ENCODE measurements at places on chromosomes 5 and 9. TPM values are rescaled to one million over a fixed set of nuclear protein-coding genes. Genes with fewer than 3 reads are reported as not detected.

Gene FBN2
- total RNA-seq: 99.7 TPM

GRCh38 chr5:53403291-53403690 lies 77.1 kb upstream of the FST start:
- H3K27me3 ChIP-seq: no peaks in the 10 kb centered on the region
- H3K36me3 ChIP-seq: no peaks in the 10 kb centered on the region
- DNase-seq: no peak

GRCh38 chr9:91515074-91515687 lies 91.5 kb upstream of the NFIL3 start:
- no peaks in the 10 kb centered on the region for H3K4me1 ChIP-seq
- no peak for DNase-seq
- H3K4me3 ChIP-seq: no peak overlapping the region
- H3K27me3 ChIP-seq: no peaks in the 10 kb centered on the region
- no peaks in the 10 kb centered on the region for H3K36me3 ChIP-seq

Gene TRAF1
- 3.5 TPM for total RNA-seq

DNA sequence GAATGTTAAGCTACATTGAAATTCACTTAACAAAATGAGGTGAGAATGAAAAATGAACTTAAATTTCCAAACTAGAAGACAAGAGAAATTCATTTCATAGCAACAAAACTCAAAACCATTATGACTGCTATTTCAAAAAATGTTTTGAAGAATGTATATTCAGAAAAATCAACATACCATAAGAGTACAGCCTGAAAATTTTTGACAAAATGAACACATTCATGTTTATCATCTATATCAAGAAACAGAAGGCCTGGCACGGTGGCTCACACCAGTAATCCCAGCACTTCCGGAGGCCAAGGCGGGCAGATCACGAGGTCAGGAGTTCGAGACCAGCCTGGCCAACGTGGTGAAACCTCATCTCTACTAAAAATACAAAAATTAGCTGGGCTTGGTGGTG lies 4.2 kb upstream of the IL6ST start:
- peaks cover 10% of the 10 kb centered on the region for H3K4me1 ChIP-seq
- DNase-seq: no peak
- H3K27me3 ChIP-seq: no peaks in the 10 kb centered on the region
- no peak overlapping the region for H3K27ac ChIP-seq
- H3K36me3 ChIP-seq: no peaks in the 10 kb centered on the region

Gene TMEM252
- not detected for total RNA-seq

Gene PCDHB7
- total RNA-seq: 4.6 TPM

DNA sequence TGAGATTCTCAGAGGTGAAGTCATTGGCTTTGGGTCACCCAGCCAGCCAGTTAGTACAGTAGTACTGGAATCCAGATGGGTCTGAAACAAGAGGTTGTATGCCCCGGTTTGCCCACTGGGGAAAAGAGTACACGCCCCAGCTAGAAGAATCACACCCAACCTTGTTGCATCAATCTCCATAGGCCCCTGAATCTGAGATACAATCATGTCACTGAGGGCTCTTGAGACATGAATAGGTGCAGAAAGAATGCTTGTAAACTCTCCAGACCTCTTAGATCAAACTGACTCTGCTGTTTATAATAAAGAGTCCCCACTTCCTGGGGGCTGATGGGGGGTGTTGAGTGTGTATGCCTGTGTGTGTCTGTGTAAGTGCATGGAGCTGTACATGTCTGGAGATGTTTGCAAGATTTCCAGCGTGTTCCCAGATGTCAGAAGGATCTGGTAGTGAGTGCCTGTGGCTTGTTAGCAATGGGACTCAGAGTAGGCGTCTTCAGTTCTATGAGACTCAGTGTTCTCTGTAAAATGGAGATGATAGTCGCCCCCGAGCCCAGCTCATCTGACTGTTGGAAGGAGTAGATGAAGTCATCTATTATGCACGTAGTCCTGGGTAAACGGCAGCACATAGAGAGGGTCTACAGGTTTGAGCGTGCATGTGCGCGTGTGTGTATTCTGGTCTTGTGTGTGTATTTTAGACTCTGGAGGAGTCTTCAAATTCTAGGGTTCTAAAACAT lies 48.2 kb downstream of the COL27A1 start:
- no peak overlapping the region for H3K4me3 ChIP-seq
- DNase-seq: no peak
- H3K27ac ChIP-seq: no peak overlapping the region
- no peaks in the 10 kb centered on the region for H3K36me3 ChIP-seq
- peaks cover 37% of the 10 kb centered on the region for H3K4me1 ChIP-seq
- H3K27me3 ChIP-seq: no peaks in the 10 kb centered on the region

DNA sequence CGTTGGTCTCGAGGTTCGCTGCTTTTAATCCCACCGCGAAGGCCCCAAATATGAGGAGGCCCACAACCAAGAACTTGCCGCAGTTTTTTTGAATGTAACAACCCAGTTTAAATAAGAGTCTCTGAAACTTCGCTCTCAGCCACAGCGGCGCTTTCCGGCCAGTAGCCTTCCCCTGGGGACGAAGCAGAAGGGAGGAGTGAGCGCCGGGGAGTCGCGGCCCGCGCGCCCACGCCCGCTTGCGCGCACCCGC lies 10.4 kb downstream of the PTCH1 start:
- H3K4me1 ChIP-seq: peaks cover 8% of the 10 kb centered on the region
- H3K27me3 ChIP-seq: no peaks in the 10 kb centered on the region
- no peak for DNase-seq
- H3K36me3 ChIP-seq: peaks cover 11% of the 10 kb centered on the region
- H3K27ac ChIP-seq: peak overlapping the region; percentile 94

GRCh38 chr5:53087621-53088121 lies 21.9 kb downstream of the MOCS2 start:
- no peaks in the 10 kb centered on the region for H3K36me3 ChIP-seq
- peak overlapping the region; percentile 75 for H3K27ac ChIP-seq
- no peak overlapping the region for H3K4me3 ChIP-seq
- DNase-seq: peak; percentile 59
- H3K4me1 ChIP-seq: peaks cover 4% of the 10 kb centered on the region

- DNase-seq: no peak
- no peak overlapping the region for H3K4me3 ChIP-seq
- no peaks in the 10 kb centered on the region for H3K27me3 ChIP-seq
- H3K36me3 ChIP-seq: no peaks in the 10 kb centered on the region
These were observed 218.5 kb upstream of the ELAVL2 start for GRCh38 chr9:24044576-24044975.

- DNase-seq: no peak
- no peaks in the 10 kb centered on the region for H3K4me1 ChIP-seq
These were observed 491.9 kb downstream of the PDE4D start for GRCh38 chr5:59401637-59402036.

DNA sequence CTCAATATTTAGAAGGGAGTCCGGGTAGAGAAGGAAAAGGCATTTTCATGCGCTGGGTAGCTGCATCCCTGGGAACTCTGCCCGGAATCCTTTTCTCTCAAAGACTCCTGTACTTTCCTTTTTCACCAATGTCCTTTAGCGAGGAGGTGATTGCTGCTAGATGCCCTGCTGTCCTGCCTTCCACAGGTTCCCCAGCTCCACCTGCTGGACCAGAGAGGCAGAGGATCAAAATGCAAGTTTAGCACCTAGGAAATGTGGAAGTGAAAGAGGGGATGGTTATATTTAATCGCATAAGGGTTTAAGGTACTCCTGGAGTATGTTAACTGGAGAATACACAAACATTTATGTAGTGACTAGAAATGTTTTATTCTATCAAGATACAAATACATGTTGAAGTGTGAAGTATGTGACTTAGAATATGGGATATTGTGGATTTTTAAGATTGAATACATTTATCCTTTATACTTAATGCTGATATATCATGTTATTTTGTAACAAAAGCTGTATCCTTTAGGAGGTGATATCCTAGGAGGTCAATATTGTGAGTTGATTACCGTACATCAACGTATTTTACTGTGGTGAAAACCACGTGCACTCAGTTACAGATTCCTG lies 145.7 kb downstream of the ARHGAP26 start:
- H3K4me3 ChIP-seq: no peak overlapping the region
- no peak overlapping the region for H3K27ac ChIP-seq
- peaks cover 3% of the 10 kb centered on the region for H3K36me3 ChIP-seq
- peak; percentile 53 for DNase-seq

DNA sequence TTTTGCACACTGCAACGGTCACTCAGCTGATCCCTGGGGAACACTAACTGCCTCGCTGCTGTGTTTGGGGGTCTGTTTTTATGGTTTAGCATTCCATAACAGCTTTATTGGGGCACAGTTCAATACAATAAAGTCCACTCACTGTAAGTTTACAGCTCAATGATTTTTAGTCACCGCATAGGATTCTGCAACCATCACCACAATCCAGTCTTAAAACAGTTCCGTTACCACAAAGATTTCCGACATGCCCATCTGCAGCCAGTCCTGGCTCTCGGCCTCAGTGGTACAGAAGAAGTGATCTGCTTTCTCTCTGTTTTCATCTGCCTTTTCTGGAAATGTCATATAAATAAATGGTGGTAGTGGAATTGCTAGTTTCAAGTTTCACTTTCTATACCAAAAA lies 23.6 kb downstream of the OR2V2 start:
- H3K36me3 ChIP-seq: no peaks in the 10 kb centered on the region
- DNase-seq: no peak
- H3K27ac ChIP-seq: no peak overlapping the region
- peaks cover 20% of the 10 kb centered on the region for H3K4me1 ChIP-seq

DNA sequence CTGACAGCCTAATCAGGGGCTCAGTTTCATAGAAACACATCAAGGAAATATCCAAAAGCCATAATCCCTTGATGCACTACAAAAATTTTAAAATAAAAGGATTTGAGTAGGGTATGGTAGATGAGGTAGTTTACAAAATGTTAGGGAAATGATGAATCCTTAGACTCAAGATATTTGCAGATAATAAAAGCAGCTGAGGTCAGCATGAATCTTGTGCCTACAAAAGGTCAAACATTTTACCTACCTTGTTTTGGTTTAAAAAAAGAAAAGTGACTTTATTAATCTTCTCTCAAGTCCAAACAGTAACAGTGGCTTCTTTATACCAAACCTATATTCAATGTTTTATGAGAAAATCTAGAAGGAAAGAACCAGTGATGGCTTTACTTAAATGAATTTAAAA lies 135.5 kb downstream of the BNC2 start:
- no peak overlapping the region for H3K4me3 ChIP-seq
- no peak for DNase-seq
- no peaks in the 10 kb centered on the region for H3K36me3 ChIP-seq
- no peak overlapping the region for H3K27ac ChIP-seq

Gene DBH
- 0.50 TPM for total RNA-seq

DNA sequence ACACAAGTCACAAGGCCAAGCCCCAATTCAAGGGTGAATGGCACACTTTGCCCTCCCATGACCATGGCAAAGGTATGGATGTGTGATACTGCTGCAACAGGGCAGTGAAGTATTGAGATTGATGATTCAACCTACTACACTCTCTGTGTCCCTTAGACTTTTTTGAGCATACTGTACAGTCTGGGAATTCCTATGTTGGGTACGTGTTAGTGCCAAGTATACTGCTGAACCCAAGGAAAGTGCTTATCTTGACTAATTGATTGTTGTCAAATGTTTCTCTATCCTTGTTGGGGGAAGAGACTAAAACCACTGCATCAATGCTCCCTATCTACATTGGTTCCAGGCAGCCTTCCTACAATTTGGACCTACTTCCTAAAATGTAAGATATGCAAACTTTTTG lies 93.7 kb downstream of the NDFIP1 start:
- H3K4me1 ChIP-seq: no peaks in the 10 kb centered on the region
- H3K4me3 ChIP-seq: no peak overlapping the region
- H3K36me3 ChIP-seq: no peaks in the 10 kb centered on the region
- no peak overlapping the region for H3K27ac ChIP-seq
- DNase-seq: no peak

GRCh38 chr5:153901449-153901848 lies 137.3 kb downstream of the FAM114A2 start:
- H3K27me3 ChIP-seq: no peaks in the 10 kb centered on the region
- H3K4me3 ChIP-seq: no peak overlapping the region
- no peak for DNase-seq
- H3K36me3 ChIP-seq: no peaks in the 10 kb centered on the region
- H3K4me1 ChIP-seq: no peaks in the 10 kb centered on the region
- no peak overlapping the region for H3K27ac ChIP-seq

DNA sequence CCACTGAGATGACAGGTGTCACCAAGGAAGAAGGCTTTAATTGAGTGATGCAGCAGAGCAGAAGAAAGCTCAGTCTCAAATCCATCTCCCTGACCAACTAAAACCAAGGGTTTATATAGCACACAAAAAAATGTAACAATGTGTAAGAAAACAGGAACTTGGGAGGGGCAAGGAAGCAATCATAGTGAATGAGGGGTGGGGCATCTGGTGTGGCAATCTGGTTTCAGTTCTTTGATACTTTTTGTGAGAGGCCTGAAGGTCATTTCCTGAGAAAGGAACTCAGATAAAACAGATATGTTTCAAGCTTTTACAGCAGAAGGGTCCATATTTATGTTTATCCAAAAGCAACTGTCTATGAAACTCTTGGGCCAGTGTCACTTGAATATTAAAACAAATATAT lies 19.7 kb downstream of the CD180 start:
- no peaks in the 10 kb centered on the region for H3K36me3 ChIP-seq
- H3K4me1 ChIP-seq: peaks cover 4% of the 10 kb centered on the region
- H3K27me3 ChIP-seq: no peaks in the 10 kb centered on the region
- DNase-seq: no peak
- H3K4me3 ChIP-seq: no peak overlapping the region

Gene CCDC171
- 23.6 TPM for total RNA-seq

DNA sequence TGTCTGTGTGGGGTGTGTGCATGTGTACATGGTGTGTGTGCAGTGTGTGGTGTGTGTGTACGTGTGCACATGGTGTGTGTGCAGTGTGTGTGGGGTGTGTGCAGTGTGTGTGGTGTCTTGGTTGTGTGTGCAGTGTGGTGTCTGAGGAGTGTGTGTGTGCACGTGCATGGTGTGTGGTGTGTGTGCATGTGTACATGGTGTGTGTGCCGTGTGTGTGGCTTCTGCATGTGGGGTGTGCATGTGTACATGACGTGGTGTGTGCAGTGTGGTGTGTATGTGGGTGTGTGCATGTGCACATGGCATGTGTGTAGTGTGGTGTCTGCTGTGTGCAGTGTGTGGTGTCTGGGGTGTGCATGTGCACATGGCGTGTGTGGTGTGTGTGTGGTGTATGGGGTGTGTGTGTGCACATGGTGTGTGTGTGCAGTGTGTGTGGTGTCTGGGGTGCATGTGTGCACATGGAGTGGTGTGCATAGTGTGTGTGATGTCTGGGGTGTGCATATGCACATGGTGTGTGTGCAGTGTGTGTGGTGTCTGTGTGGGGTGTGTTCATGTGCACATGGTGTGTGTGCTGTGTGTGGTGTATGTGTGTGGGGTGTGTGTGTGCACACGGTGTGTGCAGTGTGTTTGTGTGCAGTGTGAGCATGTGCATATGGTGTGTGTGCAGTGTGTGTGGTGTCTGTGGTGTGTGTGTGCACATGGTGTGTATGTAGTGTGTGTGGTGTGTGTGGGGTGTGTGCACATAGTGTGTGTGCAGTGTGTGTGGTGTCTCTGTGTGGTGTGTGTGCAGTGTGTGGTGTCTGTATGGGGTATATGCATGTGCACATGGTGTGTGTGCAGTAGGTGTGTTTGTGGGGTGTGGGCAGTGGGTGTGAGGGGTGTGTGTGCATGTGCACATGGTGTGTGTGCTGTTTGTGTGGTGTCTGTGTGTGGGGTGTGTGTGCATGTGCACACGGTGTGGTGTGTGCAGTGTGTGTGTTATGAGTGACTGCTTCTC lies 40.6 kb upstream of the ZNG1F start:
- no peaks in the 10 kb centered on the region for H3K4me1 ChIP-seq
- no peak for DNase-seq
- H3K27me3 ChIP-seq: no peaks in the 10 kb centered on the region
- no peak overlapping the region for H3K27ac ChIP-seq

GRCh38 chr5:124630767-124631704 lies 115.4 kb downstream of the ZNF608 start:
- H3K36me3 ChIP-seq: peaks cover 3% of the 10 kb centered on the region
- peaks cover 24% of the 10 kb centered on the region for H3K4me1 ChIP-seq
- H3K4me3 ChIP-seq: no peak overlapping the region
- DNase-seq: no peak
- no peak overlapping the region for H3K27ac ChIP-seq
- H3K27me3 ChIP-seq: no peaks in the 10 kb centered on the region
